ENCODE measurements at places on chromosomes 7 and 10. TPM values are rescaled to one million over a fixed set of nuclear protein-coding genes. Genes with fewer than 3 reads are reported as not detected.

GRCh38 chr7:132560825-132561529, 15.3 kb downstream of the PLXNA4 start:
- DNase-seq: no peak

GRCh38 chr7:144527051-144527471, 123.6 kb upstream of the NOBOX start:
- DNase-seq: no peak

DNA sequence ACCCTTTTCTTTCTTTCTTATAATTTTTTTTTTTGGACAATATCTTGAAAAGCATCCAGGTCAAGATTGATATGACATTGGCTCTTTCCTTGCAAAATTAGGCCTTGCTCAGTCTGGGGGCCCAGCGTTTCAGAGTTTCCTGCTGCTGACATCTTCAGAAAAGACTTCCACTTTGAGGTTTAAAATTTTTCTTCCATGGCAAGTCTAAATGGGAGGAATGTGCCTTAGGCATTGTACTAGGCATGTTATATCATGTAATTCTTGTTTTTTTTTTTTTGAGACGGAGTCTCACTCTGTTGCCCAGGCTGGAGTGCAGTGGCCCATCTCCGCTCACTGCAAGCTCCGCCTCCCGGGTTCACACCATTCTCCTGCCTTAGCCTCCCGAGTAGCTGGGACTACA, 48.9 kb upstream of the PDZD8 start:
- DNase-seq: no peak

The GBX1 gene
- polyA plus RNA-seq: not detected

The TBXAS1 gene
- polyA plus RNA-seq: 0.16 TPM

DNA sequence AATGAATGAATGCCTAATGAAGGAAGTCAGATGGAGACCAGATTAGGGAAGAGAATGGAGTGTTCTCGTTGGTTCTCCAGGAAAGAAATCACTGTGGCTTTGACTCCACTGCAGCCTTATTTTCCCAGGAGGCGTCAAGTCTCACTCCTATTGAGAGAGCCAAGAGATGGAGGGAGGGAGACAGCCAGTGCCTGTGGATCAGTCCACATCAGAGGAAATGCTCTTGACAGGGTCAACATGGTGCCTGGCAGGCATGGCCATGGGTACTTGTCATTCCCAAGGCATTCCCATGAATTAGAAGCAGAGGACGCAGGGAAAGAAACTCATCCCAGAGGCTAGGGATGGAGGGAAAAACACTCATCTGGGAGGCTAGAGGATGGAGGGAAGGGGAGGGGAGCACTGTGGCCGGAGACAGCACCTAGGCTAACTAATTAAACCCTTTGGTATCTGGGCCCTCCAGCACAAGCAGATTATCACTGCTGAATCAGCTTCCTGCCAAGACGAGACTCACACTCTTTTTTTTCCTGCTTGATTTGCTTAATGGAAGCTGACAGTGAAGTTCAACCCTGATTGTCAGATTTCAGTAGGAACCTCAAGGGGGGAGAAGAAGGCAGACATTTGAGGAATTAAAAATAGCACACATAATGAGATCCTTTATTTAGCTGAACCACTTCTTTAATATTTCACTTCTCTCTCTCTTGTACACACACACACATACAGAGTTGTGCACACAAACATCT, 1233.2 kb upstream of the AUTS2 start:
- DNase-seq: no peak

GRCh38 chr10:95397747-95398146, 106.9 kb upstream of the PDLIM1 start:
- DNase-seq: no peak

GRCh38 chr7:68417659-68418058, 1180.6 kb upstream of the AUTS2 start:
- no peak for DNase-seq
